Chondrocyte (in vitro differentiated cells): ENCODE measurements at places on chromosomes 5 and 9.

- peaks cover 36% of the 10 kb centered on the region for H3K4me1 ChIP-seq
- H3K27me3 ChIP-seq = no peaks in the 10 kb centered on the region
- H3K4me3 ChIP-seq = no peak overlapping the region
- peak overlapping the region; percentile 55 for H3K27ac ChIP-seq
Measured at GRCh38 chr5:149397530-149397929, 18.4 kb upstream of the IL17B start.

DNA sequence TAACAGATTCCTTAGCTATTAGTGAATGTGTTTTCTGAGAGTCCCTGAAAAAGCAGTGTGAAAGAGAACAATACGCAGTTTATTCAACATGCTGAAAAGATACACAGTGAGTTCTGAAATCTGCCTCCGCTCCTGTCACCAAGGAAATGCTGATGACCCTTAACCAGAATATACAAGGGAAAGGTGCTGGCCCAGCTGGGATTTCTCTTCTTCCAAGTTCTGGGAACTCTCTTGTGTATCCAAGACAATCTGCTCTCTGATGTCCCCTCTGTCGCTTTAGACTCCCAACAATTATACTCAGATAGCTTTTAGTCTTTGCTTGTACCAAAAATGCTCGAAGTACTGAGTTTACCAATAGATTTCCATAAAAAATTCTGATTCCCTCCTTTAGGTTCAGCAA, 214.9 kb downstream of the TMEM167A start:
- no peaks in the 10 kb centered on the region for H3K36me3 ChIP-seq
- DNase-seq = no peak
- peaks cover 7% of the 10 kb centered on the region for H3K27me3 ChIP-seq
- no peak overlapping the region for H3K27ac ChIP-seq

- no peak for DNase-seq
- no peaks in the 10 kb centered on the region for H3K4me1 ChIP-seq
- no peak overlapping the region for H3K4me3 ChIP-seq
- no peaks in the 10 kb centered on the region for H3K36me3 ChIP-seq
- H3K27me3 ChIP-seq = peaks cover 2% of the 10 kb centered on the region
Measured at GRCh38 chr5:167219298-167219697, 1072.1 kb upstream of the WWC1 start.

- no peak for DNase-seq
- H3K4me1 ChIP-seq = no peaks in the 10 kb centered on the region
- no peak overlapping the region for H3K27ac ChIP-seq
- no peaks in the 10 kb centered on the region for H3K27me3 ChIP-seq
- no peak overlapping the region for H3K4me3 ChIP-seq
Measured at GRCh38 chr5:10172247-10172646, 77.4 kb downstream of the ATPSCKMT start.

GRCh38 chr5:443239-444151, 519 bp downstream of the EXOC3 start:
- peak overlapping the region; percentile 97 for H3K4me3 ChIP-seq
- H3K4me1 ChIP-seq = peaks cover 38% of the 10 kb centered on the region
- no peaks in the 10 kb centered on the region for H3K27me3 ChIP-seq
- peaks cover 18% of the 10 kb centered on the region for H3K36me3 ChIP-seq
- H3K27ac ChIP-seq = peak overlapping the region; percentile 27

DNA sequence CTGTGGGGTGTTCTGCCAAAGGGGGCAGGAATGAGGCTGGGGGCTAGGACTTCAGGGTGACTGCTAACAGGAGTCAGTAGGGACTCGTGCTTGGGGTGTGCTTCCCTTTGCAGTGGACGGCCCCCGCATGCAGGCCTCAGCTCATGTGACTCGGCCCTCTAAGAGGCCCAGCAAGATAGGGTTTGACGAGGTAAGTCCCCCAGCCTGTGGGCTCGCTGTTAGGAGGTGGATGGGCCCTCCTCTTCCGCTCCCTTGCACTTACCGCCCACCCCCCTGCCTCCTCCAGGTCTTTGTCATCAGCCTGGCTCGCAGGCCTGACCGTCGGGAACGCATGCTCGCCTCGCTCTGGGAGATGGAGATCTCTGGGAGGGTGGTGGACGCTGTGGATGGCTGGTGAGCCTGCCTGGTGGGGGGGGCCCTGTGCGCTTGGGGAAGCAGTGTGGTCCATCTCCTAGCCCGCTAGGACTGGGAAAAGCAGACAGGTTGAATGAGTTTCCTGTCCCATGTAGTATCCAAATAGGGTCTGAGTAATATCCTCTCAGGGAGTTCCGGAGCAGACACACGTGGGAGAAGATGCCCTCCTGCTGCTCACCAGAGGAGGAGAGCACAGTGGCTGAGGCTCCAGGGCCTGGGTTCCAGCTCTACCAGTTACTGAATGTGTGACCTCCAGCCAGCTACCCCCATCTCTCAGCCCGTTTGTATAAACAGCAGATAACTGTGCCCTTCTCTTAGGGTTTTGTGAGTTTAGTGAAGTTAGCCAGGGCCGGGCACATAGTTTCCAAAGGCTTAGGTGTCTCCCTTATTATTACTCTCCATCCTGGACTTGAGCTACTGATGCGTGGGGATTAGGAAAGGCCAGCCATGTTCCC, 8.2 kb downstream of the CERCAM start:
- peaks cover 3% of the 10 kb centered on the region for H3K4me1 ChIP-seq
- H3K4me3 ChIP-seq = no peak overlapping the region
- no peak overlapping the region for H3K27ac ChIP-seq

DNA sequence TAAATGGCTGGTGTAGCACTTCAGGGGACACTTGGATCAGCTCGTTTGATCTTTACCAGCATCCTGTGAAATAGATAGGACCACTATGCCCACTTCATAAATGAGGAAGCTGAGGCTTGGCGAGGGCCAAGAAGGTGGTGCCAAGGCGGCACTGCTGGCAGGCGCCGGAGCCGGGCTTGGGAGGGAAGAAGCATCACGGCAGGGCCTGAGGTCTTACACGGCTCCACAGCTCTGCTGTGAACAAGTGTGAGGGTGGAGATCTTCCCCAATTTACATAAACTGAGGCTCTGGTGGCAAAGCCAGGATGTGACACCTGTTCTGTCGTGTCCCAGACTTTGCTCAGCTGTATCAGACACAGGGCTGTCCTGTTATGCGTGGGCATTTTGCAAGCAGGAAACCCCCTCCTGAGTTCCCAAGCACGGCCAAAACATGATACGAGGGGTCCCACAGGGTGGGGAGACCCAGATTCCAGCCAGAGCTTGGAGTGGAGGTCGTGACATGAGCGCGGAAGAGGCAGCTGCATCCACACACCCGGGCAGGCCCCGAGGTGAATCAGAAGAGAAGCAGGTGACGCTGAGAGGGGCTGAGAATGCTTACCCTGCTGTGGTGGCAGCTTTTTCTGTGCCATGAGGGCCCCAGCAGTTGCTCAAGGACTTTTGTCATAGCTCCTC, 117.5 kb upstream of the BOD1 start:
- no peak overlapping the region for H3K27ac ChIP-seq
- H3K36me3 ChIP-seq = no peaks in the 10 kb centered on the region
- H3K4me1 ChIP-seq = no peaks in the 10 kb centered on the region

DNA sequence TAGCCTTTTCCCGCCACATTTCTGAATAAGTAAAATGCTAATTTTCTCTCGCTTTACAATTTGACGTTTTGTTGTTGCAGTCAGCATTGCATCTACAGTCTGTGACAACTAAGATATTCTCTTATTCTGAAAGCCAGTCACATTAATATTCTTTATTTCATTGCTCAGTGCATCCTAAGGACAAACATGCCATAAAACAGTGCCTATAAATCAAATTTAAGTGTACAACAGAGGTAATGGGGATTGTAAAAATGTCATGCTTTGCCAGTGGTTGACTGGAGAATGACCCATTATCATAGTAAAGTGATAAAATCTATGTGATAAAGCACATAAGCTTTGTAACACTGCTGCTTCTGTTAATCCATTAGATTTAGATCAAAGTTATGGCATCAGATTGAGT, 1850.0 kb upstream of the ACO1 start:
- H3K27me3 ChIP-seq = no peaks in the 10 kb centered on the region
- no peaks in the 10 kb centered on the region for H3K4me1 ChIP-seq
- DNase-seq = no peak
- no peaks in the 10 kb centered on the region for H3K36me3 ChIP-seq
- no peak overlapping the region for H3K27ac ChIP-seq

- no peak overlapping the region for H3K4me3 ChIP-seq
- peaks cover 2% of the 10 kb centered on the region for H3K4me1 ChIP-seq
- H3K27ac ChIP-seq = no peak overlapping the region
- H3K27me3 ChIP-seq = peaks cover 30% of the 10 kb centered on the region
Measured at GRCh38 chr5:178413988-178414387, 176.2 kb downstream of the COL23A1 start.

GRCh38 chr5:82664732-82665131, 386.6 kb upstream of the RPS23 start:
- H3K36me3 ChIP-seq = no peaks in the 10 kb centered on the region
- H3K4me1 ChIP-seq = peaks cover 4% of the 10 kb centered on the region
- no peak overlapping the region for H3K4me3 ChIP-seq
- DNase-seq = no peak

- no peaks in the 10 kb centered on the region for H3K4me1 ChIP-seq
- peaks cover 17% of the 10 kb centered on the region for H3K27me3 ChIP-seq
Measured at GRCh38 chr5:42020788-42021530, 95.9 kb downstream of the FBXO4 start.

GRCh38 chr5:141135030-141135717, at the start of gene PCDHB5:
Gene PCDHB5 (plus strand): TSS chr5:141135206. CDS start chr5:141135435, 229 bp downstream.
- DNase-seq = no peak
- no peaks in the 10 kb centered on the region for H3K27me3 ChIP-seq
- H3K4me3 ChIP-seq = peak within 1 kb of the TSS; percentile 77

DNA sequence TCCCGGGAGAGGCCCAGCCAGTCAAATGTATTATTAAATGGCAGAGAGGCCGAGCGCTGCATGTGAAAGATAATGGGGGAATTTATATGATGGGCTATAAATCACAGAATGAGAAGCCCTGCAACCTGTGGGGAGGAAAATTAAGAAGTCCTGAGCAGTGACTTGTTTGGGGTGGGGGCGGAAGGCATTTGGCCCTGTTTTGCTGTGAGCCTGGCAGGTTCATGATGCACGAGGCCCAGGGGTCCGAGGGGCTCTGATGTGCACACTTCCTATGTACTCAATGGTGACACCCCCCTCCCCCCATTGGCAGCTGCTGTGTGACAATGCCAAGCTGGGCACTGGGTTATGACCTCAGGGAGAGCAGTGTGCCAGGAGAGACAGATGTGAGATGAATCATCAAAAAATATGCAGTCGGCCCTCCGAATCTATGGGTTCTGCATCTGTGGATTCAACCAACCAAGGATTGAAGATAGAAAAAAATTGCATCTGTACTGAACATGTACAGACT, 13.7 kb upstream of the DAB2IP start:
- DNase-seq = no peak
- no peak overlapping the region for H3K4me3 ChIP-seq
- H3K4me1 ChIP-seq = peaks cover 36% of the 10 kb centered on the region
- no peaks in the 10 kb centered on the region for H3K27me3 ChIP-seq
- peak overlapping the region; percentile 38 for H3K27ac ChIP-seq

- no peak overlapping the region for H3K27ac ChIP-seq
- no peak for DNase-seq
- H3K4me1 ChIP-seq = peaks cover 2% of the 10 kb centered on the region
- no peaks in the 10 kb centered on the region for H3K36me3 ChIP-seq
Measured at GRCh38 chr5:35488055-35488454, 129.6 kb upstream of the SPEF2 start.

DNA sequence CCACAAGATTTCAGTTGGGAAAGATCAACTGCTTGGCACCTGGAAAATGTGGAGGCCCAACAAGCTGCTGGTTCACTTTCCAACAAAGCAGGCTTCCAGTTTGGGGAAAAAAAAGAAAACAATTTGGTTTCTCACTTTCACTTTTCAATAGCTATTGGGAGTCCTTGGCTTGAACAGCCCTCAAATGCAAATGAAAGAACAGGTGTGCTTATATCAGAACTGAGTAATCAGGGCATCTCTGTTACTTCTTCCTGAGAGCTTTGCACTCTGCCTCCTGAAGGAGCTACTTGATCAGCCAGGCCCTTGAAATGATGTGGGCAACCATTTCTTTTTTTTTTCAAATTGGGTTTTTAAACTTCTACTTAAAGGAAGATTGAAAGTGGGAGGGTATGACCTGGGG, 73.5 kb downstream of the MFAP3 start:
- H3K4me3 ChIP-seq = no peak overlapping the region
- H3K27me3 ChIP-seq = peaks cover 1% of the 10 kb centered on the region
- no peaks in the 10 kb centered on the region for H3K36me3 ChIP-seq
- H3K4me1 ChIP-seq = peaks cover 2% of the 10 kb centered on the region
- DNase-seq = no peak

- no peaks in the 10 kb centered on the region for H3K4me1 ChIP-seq
- H3K27ac ChIP-seq = no peak overlapping the region
- no peaks in the 10 kb centered on the region for H3K27me3 ChIP-seq
- H3K4me3 ChIP-seq = no peak overlapping the region
Measured at GRCh38 chr9:113381909-113382411, 5.2 kb upstream of the HDHD3 start.

DNA sequence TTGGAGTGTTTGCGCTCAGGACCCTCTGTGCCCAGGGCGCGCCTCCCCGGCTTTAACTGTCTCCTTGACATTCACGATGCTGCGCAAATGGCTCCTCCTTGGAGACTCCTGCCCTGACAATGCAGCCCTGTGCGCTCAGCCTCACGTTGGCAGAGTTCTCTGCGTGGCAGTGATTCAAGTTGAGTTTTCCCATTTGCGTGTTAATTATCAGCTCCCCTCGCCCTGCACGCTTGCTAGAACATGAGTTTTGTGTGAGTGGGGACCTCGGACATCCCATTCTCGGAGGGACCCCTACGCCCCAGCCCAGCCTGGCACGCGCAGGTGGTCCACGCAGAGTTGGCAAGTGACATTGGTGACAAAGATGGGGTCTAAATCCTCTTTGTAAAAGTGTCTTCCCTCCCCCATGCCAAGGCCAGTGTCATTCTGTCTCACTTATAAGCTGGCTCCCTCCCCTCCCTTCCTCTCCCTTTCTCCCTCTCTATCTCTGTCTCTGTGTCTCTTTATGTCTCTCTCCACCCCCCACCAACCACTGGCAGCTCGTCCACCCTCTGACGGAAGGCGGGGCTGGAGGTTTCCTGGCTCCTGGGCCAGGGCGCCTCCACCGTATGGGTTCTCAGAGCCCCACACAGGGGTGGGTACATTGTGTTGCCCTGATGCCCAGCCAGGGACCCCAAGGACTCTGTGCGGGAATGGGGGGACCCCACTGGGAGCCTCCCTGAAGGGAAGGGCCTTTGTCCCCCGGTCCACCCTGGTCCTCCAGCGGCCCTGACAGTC, 169.3 kb downstream of the OLFM1 start:
- H3K27ac ChIP-seq = no peak overlapping the region
- DNase-seq = peak; percentile 70
- H3K27me3 ChIP-seq = peaks cover 14% of the 10 kb centered on the region

DNA sequence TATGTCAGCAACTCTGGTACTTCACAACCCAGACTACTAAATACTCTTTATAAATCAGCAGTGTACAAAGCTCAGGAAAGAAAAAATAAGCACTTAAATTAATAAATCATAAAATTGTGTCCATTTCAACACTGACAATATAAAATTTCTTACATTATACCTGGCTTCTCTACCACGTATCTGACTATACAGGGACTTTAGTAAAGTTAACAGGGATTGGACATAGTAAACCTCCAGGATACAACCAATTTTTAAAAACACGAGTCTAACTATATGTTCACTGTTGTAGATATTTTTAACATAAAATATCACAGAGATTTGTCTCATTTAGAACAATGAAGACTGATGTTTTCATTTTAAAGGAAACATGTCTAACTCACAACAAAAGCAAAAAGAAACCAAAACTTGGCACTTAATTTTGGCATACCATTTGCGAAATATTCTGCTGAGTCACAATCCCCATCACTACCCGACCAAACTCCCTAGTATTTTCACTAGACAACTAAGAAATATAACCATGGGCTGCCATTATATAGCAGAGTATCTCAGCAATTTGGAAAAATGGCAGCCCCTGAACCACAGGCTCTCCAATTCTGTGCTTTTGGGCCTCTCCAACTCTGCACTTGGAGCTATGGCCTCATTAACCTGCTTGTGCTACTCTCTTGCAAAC, 14.4 kb downstream of the FAM169A start:
- H3K4me1 ChIP-seq = peaks cover 11% of the 10 kb centered on the region
- H3K27ac ChIP-seq = peak overlapping the region; percentile 45
- no peak for DNase-seq
- peaks cover 2% of the 10 kb centered on the region for H3K36me3 ChIP-seq
